ENCODE measurements at places on chromosomes 11 and 22.

GRCh38 chr11:64299847-64300648 lies at the start of gene CATSPERZ:
Gene CATSPERZ, plus strand, starts transcription at chr11:64300358. Its CDS starts 53 bp downstream, at chr11:64300411.
- no peak for DNase-seq

- no peak for DNase-seq
These were observed 44.2 kb upstream of the MICAL2 start for GRCh38 chr11:12066056-12066798.

DNA sequence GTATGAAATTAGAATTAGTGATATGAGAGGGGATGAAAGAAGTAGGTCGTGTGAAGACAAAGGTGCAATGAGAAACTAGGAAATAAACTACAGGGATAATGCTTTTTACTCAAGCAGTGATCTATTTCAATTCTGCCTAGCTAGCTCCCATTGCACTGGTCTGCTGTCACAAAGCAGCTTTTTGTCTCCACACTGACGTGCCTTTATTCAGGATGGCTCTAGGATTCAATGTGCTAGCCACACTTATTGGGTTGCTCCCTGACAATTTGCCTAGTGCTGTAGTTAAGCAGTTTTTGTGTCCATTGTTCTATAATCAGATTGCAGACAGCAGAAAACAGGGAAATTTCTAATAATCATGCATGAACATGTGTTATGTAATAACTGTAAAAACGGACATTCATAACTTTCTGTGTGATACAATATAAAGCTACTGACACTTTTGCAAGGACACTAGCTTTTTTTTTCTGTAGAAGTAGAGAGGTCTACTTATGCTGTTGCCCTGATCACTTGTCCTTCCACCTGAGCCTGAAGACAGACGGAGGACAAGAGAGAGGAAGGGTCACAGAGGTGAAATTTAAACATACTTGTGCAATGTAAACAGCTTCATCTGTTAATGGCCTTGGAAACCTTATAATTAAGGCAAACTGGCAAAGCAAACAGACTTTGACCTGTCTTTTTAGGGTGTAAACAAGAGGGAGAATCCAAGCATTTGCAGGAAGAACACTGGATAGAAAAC lies 269.6 kb downstream of the LRRC4C start:
- no peak for DNase-seq

GRCh38 chr11:83691451-83691950 lies 405.3 kb upstream of the CCDC90B start:
- no peak for DNase-seq

DNA sequence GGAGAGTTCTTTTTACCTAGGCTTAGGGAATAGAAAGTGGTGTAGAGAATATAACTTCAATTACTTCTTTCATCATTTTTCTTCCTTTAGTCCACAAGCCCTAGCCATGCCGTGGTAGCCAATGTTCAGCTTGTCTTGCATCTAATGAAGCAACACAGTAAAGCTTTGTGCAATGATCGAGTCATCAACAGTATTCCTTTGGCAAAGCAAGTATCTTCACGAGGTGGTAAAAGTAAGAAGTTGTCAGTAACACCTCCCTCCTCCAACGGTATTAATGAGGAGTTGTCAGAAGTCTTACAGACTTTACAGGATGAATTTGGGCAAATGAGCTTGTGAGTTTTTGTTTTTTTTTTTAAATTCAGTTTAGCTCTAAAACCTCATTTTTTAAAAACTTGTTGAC lies 37.4 kb downstream of the CEP57 start:
- no peak for DNase-seq

- DNase-seq: no peak
These were observed 68.6 kb upstream of the ATXN10 start for GRCh38 chr22:45602824-45603595.

DNA sequence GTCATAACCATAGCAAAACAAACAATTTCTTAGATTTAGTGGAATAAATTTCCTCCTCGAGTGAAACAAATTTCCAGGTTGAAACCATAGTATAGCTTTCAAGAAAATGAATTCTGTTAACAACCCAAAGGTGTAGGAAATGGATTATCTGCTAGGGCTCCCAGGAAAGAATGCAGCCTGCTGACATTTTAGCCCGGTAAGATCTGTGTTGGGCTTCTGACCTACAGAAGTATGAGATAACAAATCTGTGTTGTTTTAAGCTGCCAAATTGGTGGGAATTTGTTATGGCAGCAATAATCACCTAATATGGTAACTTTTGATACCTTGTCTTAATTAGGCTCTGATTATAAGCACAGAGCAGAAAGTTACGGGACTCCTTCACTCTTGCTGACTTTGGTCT lies 32.0 kb upstream of the OR6M1 start:
- no peak for DNase-seq

GRCh38 chr11:115497303-115497702 lies 6.9 kb downstream of the CADM1 start:
- DNase-seq: no peak

DNA sequence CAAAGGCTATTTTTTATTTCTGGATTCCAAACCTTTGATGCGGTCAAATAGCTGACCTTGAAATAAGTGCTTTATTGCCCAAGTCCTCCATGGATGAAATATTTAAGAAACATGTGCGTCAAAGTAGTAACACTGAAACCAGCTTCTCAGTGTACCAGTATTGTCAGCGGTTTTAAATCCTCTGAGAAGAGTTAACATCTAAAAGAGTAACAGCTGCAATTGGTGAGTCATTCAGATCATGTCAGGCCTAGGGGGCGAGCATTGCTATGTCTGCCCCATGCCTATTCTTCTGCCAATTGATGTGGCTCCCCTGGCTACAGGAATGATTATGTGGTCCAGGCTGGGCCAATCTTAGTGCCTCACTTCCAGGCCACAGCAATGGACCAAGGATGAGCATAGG lies 263.3 kb upstream of the SORL1-AS1 start:
- no peak for DNase-seq

DNA sequence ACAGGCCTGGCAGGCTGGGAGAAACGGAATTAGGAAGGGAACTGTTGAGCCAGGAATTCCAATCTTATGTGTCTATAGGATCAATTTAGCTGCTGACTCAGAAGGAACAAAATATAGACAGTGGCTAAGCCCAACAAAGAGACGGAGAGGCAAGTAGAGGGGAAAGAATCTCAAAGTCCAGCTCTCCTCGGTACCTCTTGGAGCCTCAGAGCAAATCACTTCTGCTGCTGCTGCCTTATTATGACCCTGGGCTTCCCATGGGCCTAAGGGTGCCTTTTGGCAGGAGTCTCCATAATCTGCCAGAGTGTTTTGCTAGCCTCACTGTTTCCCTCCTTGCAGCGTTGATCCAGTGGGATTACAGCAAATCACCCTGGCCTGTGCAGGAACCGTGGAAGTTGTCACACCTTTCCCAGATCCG lies 31.7 kb downstream of the PAX6 start:
- DNase-seq: no peak

DNA sequence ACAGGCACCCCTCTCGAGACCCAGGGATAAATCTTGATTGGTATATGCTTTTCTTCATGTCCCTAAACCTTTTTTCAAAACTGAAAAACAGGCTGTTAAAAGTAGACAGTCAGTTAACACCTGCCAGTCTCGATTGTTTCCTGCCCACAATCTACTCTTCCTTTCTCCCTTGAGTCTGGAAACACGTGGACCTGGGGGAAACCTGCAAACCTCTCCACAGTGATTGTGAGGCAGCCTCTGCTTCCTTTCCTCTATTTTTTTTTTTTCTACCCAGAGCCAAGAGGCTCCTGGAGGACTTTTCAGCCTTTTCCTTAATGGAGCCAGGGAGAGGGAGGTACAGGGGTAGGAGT lies 69.4 kb upstream of the CLMP start:
- no peak for DNase-seq

DNA sequence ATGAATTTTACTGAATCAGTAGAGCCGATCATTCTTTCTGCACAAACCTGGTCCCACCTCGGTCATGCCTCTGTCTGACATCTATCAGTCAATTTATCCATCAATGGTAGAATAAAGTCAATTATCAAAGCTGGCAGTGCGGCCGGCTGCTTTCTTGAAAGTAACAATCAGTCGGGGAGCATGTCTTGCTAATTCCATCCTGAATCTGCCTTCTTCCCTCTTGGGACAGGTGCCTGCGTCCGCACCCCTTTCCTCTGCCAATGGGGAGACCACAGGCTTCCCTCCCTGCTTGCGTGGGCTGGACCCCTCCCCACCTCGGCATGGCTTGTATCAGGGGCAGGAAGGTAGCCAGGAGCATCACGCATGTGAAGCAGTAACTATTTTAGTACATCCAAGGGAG lies 962.9 kb downstream of the BRD1 start:
- no peak for DNase-seq

DNA sequence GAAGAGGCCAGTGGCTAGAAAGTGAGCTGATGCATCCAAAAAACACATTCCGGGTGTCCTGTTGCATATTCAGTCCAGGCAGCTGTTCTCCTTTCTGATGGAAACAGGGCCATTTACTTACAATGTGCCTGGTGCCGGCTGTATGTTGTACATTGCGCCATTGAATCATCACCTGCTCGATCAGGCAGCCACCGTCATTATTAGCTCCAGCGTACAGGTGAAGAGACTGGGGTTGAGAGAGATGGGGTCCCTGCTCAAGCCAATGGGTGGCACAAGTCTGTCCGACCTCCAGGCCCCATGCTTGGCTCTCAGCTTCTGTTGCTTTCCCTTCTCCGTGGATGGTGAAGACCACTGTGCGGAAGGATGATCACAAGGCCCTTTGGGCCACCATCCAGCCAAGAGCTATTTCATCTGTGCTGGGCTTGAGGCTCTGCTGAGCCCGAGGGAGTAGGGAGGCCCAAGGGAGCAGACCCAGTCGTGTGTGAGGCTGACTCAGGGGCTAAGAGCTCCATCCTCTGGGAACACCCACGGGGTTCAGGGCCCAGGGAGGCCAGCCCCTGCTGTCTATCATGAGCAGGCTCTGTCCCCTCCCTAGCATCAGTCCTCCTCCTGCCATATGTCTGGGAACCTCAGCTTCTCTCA lies 20.7 kb upstream of the EMID1 start:
- DNase-seq: no peak

- DNase-seq: no peak
These were observed 26.3 kb downstream of the TRMU start for GRCh38 chr22:46361826-46362202.

GRCh38 chr22:33188326-33188725 lies 130.1 kb upstream of the SYN3 start:
- peak; percentile 10 for DNase-seq

- no peak for DNase-seq
These were observed 104.9 kb downstream of the FAM76B start for GRCh38 chr11:95684701-95685100.

- DNase-seq: peak; percentile 49
These were observed 27.4 kb downstream of the RCN1 start for GRCh38 chr11:32118025-32118974.

GRCh38 chr11:60609632-60610031 lies 89.8 kb upstream of the MS4A8 start:
- DNase-seq: no peak

DNA sequence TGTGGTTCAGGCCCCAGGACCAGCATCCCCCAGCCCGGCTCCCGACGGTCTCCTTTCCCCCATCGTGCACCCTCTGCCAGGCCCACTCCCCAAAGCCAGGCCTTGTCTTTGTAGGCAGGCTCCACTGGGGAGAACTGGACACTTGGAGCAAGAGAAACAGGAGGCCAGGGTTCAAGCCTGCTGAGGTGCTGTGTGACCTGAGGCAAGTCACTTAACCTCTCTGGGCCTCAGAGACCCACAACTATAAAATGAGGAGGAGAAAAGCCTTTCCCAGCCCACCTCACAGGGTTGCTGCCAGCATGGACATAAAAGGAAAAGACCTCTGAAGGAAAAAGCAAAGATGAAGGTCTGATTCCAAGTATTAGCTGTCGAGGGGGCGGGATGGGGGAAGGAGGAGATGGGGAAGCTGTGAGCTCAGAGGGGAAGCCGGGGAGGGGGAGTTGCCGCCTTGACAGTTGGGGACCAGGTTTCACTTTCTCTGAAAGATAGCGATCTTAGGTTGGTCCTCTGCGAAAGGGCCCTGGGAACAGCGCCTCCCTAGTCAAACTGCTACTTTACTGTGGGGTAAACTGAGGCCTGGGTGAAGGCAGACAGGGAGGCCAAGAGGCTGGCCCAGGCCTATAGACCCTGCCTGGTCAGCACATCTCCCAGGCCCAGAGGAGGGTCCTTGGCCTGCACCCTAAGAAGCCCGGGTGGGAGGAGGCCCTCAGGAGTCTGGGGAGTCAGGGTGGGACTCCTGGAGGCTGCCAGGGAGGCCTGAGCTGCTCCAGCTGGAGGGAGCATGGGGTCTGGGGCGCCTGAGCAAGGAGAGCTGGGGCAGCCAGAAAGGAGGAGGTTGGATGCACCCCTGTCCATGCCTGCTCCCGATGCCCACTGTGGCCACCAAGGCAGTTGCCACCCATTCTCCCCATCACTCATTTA lies 991 bp upstream of the OSM start:
- no peak for DNase-seq

DNA sequence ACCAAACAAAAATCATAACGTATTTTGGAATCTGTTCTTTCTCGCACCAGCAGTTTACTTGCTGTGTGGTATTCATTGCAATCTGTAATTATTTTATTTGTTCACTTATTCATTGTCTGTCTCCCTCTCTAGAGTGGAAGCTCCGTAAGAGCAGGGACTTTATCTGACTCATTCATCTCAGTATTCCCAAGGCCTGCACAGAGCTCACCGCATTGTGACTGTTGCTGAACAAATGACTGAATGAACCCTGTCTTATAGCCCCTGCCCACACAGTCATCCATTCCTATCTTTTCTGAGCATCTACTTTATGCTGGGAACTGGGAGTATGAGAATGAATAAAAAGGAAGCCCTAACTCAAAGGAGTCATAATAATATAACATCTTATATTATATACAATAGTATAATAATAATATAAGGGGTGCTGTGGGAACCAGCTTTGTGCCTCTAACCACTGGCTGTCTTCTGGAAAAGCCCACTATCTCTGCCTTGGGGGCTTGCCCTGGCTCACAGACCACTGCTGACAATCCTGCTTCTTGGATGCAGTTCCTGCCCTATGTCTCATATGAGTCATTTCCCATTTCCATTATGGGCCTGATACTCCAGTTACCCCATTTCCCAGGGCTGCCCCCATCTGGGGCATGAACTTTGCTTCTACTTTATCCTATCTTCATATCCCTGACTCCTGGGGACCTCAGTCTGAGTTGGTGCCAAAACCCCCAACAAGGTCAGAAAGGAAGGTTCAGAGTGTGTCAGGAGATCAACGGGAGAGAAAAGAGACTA lies 11.0 kb downstream of the XRRA1 start:
- no peak for DNase-seq

GRCh38 chr22:36767035-36767775 lies 8.7 kb downstream of the IFT27 start:
- DNase-seq: no peak

GRCh38 chr11:93213622-93214021 lies 15.8 kb upstream of the SLC36A4 start:
- DNase-seq: no peak

DNA sequence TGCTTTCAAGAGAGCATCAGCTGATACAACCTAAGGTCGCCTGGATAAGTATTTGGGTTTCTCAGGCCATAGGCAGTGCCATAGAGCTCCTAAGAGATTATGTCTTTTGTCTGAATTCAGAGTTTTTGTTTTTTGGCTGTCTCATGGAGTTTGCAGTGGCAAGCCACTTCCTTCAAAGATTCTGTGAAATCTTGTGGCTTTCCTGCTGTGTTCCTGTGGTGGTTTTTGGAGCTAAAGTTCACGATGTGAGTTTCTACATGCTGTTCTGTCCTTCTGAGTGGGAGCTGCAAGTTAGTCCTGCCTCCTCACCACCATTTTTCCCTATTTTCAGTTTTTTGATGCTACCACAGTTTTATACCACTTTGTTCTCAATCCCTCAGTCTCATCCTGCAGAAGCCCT lies 111.4 kb downstream of the COMMD9 start:
- DNase-seq: no peak

All from foreskin melanocyte (primary cell).